NCI-H526 treated with DMSO at 0.1 percent for 48 hours (cell line): ENCODE measurements at places on chromosomes 2 and 18.

DNA sequence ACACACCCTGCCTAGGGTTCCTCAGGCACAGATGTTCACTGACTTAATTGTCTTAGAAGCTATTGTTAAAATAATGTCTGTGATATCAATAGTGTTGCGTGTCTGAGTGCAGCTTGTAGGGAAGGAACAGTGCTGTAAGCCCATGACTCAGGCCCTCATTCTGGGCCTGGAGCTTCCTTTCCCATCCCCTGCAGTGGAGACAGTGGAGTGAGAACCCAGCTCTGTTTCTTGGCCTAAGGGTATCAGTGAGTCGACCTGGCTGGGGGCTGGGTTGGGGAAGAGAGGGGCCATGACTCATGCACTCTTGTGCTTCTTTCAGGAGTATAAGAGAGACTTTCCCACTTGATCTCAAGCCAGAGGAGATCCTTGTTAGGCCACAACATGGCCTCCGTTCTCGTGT, 106.8 kb downstream of the HRH4 start:
- DNase-seq = peak; percentile 65

GRCh38 chr2:37585982-37586621, 85.3 kb downstream of the CDC42EP3 start:
- no peak for DNase-seq

GRCh38 chr2:168096158-168096557, 151.2 kb downstream of the STK39 start:
- DNase-seq = no peak

GRCh38 chr2:109344270-109344805, 215.3 kb downstream of the SH3RF3 start:
- DNase-seq = no peak
